ENCODE measurements at places on chromosomes 13 and 19. TPM values are rescaled to one million over a fixed set of nuclear protein-coding genes. Genes with fewer than 3 reads are reported as not detected.

DNA sequence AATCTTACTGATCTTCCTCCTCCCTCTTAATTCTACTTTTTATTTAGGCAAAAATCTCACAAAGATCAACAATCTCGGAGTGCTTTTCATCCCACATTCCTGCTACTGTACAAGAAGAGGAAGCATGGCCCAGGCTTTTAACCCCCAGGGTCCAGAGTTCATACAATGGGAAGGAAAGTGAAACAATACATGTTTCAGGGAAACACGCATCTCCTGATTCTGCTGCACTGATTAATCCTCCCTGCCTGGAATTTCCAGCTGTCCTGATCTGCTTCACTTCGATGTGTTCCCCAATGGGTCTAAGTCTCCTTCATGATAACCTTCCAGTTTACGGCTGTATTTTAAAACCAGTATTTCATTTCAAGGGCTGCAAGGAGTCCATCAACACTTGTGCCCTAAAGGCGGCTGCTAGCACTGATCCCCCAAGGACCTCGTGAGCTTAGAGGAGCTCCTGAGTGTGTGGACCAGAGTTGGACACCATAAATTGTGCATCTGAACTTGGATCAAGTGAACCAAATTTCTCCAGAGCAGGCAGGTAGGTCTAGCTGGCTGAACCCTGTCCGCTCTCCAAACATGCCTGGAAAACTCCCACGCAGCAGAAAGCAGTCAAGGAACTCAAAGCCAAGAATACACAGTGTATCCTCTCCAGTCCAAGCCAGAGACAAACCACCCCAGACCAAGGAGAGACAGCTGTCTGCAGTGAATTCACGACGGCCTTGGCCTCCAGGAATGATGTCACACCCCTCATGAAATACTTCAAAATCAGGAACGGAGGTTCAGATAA, 44.3 kb downstream of the COL4A1 start:
- no peak for DNase-seq

Gene IFNL3
- not detected for total RNA-seq

DNA sequence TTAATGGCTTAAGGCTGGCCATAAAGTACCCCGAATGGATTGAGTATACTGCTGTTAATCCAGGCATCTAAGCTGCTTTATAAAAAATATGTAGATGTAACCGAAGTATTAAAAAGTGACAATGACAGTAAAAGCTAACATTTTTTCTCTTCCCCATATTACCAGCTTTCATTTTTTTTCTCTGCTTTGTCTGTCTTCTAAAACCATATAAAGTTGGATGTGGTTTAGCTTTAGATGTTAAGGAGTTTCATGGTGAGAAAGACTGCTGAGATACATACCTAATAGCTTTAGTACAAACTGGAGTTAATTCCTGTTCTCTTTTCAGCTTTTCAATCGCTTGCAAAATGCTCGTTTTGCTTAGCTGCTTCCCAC, 838 bp downstream of the AKAP11 start:
- DNase-seq, result peak; percentile 51

DNA sequence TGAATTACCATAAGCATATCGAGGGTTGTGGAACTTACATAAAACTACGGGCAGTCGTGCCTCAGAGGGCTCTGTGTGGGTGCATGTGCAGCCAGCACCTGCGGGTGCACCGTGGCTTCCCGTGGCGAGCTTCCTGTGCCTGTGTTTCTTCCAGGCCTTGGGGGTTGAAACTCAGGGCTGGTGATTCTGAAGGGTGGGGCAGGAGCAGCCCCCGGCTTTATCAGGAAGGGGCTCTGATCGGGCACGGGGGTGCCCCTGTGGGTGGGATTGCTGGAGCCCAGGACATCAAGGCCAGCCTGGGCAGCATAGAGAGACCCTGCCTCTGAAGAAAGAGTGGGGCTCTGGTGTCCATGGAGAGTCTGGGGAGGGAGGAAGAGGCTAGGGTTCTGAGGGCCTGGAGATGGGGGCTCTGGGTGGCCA, 11.1 kb downstream of the ATP4B start:
- peak; percentile 34 for DNase-seq

Gene RGCC
- 45.9 TPM for total RNA-seq

DNA sequence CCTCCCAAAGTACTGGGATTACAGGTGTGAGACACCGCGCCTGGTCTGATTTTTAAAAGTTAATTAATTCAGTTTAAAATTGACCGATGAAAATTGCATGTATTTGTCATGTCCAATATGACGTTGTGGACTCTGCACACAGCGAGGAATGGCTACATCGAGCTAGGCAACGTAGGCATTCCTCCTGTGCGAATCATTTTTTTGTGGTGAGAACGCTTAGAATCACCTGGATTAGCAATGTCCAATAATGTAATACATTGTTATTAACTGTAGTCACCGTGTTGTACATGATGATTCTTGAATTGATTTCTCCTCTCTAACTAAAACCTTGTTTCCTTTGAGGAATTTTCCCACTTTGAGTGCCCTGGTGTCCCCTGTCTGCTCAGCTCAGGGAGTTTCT, 3.4 kb downstream of the LAIR2 start:
- no peak for DNase-seq
